ENCODE measurements at places on chromosomes 7 and 10.
A peak's percentile ranks its signal among the peaks of the same experiment; 100 is the strongest.

DNA sequence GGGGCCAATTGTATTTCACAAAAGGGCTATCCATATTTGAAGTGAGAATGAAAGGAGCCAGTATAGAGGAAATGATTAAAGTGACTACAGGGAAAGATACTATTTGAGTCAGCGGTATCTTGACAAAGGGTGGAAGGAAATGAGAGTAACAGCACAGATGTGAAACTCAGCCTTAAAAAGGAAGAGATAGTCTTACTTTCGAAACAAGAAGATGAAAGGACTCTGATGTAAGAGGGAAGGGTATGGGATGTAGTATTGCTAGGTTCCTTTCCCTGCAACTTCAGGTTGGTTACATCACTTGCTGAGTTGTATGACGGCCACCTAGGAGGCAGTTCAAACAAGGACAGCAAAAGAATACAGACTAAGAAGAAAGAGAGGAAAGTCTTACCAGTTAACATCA, 13.7 kb downstream of the CISD1 start:
- no peak for DNase-seq

GRCh38 chr7:127348247-127348631, 44.3 kb downstream of the ZNF800 start:
- DNase-seq: no peak

- no peak for DNase-seq
Measured at GRCh38 chr10:63430091-63430998, 35.4 kb downstream of the JMJD1C start.

GRCh38 chr7:26489906-26490639, 198.4 kb downstream of the SNX10 start:
- DNase-seq: no peak

GRCh38 chr7:139830782-139831501, 1.9 kb downstream of the TBXAS1 start:
- no peak for DNase-seq

- DNase-seq: no peak
Measured at GRCh38 chr10:113743594-113743993, 7.9 kb upstream of the PLEKHS1 start.

GRCh38 chr7:42194238-42194637, 42.8 kb downstream of the GLI3 start:
- no peak for DNase-seq

- no peak for DNase-seq
Measured at GRCh38 chr10:56296618-56297017, 64.4 kb downstream of the ZWINT start.

GRCh38 chr10:42615419-42615818, 23.0 kb downstream of the ZNF33B start:
- DNase-seq: no peak

GRCh38 chr10:88728107-88728763, 22.2 kb downstream of the LIPK start:
- DNase-seq: peak; percentile 32

DNA sequence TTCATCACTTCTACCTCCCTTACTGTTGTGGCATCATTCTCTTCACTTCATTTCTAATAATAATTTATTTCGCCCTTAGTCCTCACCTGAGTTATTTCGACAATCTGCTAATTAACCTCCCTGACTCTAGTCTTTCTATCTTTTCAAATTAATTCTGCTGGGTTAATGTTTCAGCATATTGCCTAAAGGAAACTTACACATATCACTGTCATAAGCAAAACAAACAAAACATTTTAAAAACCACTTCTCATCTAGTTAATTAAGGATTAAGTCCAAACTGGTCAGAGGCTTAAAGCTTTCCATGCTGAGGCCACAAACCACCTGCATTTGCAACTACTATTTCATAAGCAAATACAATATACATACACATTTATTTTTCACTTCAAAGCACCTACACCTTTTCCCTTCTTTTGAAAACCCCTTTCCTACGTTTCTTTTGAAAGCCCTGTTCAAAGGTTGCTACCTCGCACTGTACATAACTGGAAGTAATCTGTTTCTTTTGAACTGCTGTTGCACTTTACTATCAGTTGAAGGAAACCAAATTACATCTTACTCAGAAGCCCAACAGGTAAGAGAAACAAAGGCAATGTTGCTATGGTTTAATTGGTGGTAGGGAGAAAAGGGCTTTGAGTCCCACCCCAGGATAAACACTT, 10.3 kb downstream of the SEM1 start:
- no peak for DNase-seq

DNA sequence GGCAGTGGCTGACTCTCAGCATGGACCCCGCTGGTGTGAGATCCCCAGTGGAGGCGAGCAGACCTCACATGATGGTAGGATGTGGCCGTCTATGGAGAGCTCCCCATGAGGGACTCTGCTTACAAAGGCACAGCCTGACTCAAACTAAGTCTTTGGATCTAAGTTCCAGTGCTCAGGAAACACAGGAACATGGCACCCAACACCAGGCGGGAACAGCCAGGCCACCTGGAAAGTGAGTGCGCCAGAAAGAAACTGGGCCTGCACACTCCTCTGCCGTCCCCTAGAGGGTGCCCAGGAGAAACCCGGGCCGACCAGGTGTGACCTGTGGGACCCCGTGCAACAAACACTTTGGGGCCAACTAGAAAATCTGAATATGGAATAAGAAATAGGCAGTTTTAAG, 10.0 kb downstream of the PITRM1 start:
- no peak for DNase-seq

GRCh38 chr7:7652798-7653540, 12.4 kb downstream of the UMAD1 start:
- DNase-seq: no peak

DNA sequence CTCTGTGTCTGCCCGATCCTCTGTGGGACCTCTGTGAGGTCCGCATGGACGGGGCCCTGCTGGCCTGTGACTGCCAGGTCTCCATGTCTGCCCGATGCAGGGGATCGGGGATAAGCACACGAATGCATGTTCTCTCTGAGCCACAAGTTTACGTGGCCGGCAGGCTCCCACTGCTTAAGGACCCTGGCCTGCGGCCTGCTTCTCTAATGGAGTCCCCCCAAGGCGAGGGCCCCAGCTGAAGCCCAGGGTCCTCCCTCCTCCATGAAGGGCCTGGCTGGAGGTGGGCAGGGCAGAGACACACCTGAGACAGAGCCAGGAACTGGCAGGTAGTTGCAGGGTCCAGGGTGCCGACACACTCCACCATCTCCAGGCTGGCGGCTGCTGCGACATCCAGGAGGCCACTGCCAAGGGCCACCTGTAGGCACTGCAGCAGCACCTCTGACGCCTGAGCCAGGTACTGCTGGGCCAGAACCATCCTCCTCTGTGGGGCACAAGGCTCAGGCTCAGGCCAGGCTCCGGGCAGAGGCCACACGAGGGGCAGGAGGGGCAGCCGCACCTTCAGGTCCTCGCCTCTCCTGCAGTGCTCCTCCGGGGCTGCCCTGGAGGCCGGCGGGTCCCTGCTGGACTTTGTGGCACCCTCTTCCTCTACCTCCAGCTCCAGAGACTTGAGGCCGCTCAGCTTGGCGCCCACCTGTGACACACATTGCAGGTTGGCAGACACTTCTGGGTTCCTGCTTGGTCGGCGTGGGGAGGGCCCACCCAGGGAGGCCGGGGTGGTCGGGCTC, 60.9 kb upstream of the NKX6-2 start:
- DNase-seq: no peak

DNA sequence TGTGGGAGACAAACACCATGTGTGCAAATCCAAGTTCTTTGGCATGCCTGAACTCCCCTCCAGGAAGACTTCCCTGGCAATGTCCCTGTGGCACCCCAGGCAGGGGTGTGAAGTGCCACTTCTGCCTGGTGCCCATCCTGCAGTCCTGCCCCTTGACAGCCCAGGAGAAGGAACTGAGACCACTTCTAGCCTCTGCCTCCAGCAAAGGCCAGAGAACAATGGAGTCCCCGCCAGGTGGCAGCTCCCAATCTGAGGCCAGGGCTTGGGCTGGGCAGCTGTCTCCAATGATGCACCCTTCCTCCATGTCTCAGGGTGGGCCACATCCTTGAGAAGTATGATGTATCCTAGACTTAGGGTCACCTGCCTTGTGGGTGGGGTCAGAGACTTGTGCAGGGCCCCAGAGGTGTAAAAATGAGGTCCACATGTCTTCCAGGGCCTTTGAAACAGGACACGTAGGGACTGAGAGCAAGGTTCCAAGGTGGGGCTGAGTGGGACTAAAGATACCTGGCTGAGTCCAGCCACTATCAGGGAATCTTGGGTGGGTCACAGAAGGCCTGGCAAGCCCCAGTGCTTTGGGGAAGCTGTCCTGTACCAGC, 5.5 kb downstream of the FXYD4 start:
- no peak for DNase-seq
